ENCODE measurements at places on chromosomes 5 and 9. TPM values are rescaled to one million over a fixed set of nuclear protein-coding genes. Genes with fewer than 3 reads are reported as not detected.

GRCh38 chr5:14584848-14585247 lies 3.3 kb downstream of the OTULINL start:
- peak overlapping the region; percentile 90 for H3K27ac ChIP-seq
- no peak overlapping the region for H3K4me3 ChIP-seq
- DNase-seq = no peak
- no peaks in the 10 kb centered on the region for H3K27me3 ChIP-seq

- no peaks in the 10 kb centered on the region for H3K36me3 ChIP-seq
- no peak overlapping the region for H3K27ac ChIP-seq
- no peak overlapping the region for H3K4me3 ChIP-seq
- H3K4me1 ChIP-seq = no peaks in the 10 kb centered on the region
- no peak for DNase-seq
- H3K27me3 ChIP-seq = no peaks in the 10 kb centered on the region
Observed at GRCh38 chr9:130352081-130352480, 86.5 kb downstream of the HMCN2 start.

- peak overlapping the region; percentile 70 for H3K4me3 ChIP-seq
- peaks cover 48% of the 10 kb centered on the region for H3K4me1 ChIP-seq
- no peaks in the 10 kb centered on the region for H3K27me3 ChIP-seq
- DNase-seq = peak; percentile 83
- H3K27ac ChIP-seq = peak overlapping the region; percentile 87
Observed at GRCh38 chr9:131739133-131739958, 530 bp downstream of the RAPGEF1 start.

- H3K4me3 ChIP-seq = no peak overlapping the region
- DNase-seq = no peak
- H3K27ac ChIP-seq = no peak overlapping the region
- no peaks in the 10 kb centered on the region for H3K27me3 ChIP-seq
- no peaks in the 10 kb centered on the region for H3K36me3 ChIP-seq
Observed at GRCh38 chr9:82021198-82021597, 32.6 kb downstream of the SPATA31D1 start.

DNA sequence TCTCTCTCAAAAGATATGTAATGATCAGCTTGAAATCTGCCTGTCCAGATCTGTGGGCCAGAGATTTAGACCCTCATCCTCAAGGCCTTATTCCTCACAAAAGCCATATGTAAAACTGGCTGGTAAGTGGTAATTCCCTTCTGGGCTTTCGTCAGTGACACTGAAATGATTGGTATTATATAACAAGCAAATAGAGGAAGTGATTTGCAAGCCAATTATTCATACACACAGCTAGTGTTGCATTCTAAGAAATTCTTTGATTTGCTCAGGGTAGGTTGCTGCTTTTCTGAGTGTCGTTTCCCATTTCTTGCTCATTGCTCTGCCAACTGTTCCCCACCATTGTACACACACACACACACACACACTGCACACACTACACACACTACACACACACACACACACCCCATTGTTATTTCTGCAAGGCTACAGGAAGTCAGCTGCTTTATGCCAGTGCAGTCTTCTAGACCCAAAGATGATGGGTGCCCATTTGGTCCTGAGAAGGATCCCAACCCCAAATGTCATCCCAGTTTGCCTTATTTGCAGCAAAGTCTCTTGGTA lies 76.8 kb downstream of the PRLR start:
- no peaks in the 10 kb centered on the region for H3K36me3 ChIP-seq
- no peak overlapping the region for H3K4me3 ChIP-seq
- no peaks in the 10 kb centered on the region for H3K4me1 ChIP-seq
- no peaks in the 10 kb centered on the region for H3K27me3 ChIP-seq
- DNase-seq = no peak
- no peak overlapping the region for H3K27ac ChIP-seq

- H3K27me3 ChIP-seq = no peaks in the 10 kb centered on the region
- no peaks in the 10 kb centered on the region for H3K36me3 ChIP-seq
- no peak for DNase-seq
- H3K27ac ChIP-seq = no peak overlapping the region
- H3K4me3 ChIP-seq = no peak overlapping the region
Observed at GRCh38 chr5:120361941-120362340, 102.2 kb upstream of the PRR16 start.

The TXN gene
- total RNA-seq = 178 TPM

The EGFL7 gene
- 302 TPM for total RNA-seq

The TLX3 gene
- total RNA-seq = not detected

The GPRIN1 gene
- total RNA-seq = 1.4 TPM

The FOXD4 gene
- 0.75 TPM for total RNA-seq

The SAXO1 gene
- total RNA-seq = 0.12 TPM
